Chondrocyte (in vitro differentiated cells): ENCODE measurements at places on chromosomes 6 and 20. TPM values are rescaled to one million over a fixed set of nuclear protein-coding genes. Genes with fewer than 3 reads are reported as not detected.

B3GALT4 gene
- 6.5 to 9.2 TPM (median 7.3 TPM) in 3 replicates for total RNA-seq

ADGRB3 gene
- 1.5 TPM in 1 of 3 replicates, not detected in the others for total RNA-seq

DEFB132 gene
- not detected in 3 replicates for total RNA-seq

ZNF391 gene
- total RNA-seq, result 4.1 to 5.0 TPM (median 4.5 TPM) in 3 replicates

PNLDC1 gene
- total RNA-seq, result not detected in 3 replicates

MCCD1 gene
- not detected in 3 replicates for total RNA-seq

MAK gene
- total RNA-seq, result not detected in 3 replicates

KPNA5 gene
- total RNA-seq, result 8.3 to 11.4 TPM (median 10.0 TPM) in 3 replicates

PROKR2 gene
- total RNA-seq, result not detected in 3 replicates

DNA sequence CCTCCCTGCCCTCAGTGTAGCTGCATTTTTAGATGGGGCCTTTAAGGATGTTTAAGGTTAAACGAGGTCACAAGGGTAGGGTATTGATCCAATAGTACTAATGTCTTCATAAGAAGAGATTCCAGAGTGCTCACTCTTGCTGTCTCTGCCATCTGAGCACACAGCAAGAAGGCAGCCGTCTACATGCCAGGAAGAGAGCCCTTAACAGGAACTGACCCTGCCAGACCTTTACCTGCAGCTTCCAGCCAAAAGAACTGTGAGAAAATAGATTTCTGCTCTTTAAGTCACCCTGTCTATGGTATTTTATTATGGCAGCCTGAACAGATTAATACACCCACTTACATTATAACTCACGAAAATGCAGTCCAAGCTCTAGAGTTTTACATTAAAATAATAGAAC is 685.3 kb upstream of the MARCKS start:
- DNase-seq, result no peak
- no peak overlapping the region for H3K4me3 ChIP-seq
- peaks cover 2% of the 10 kb centered on the region for H3K36me3 ChIP-seq
- H3K27me3 ChIP-seq, result no peaks in the 10 kb centered on the region
- H3K4me1 ChIP-seq, result peaks cover 20% of the 10 kb centered on the region

- H3K27me3 ChIP-seq, result peaks cover 1% of the 10 kb centered on the region
- DNase-seq, result no peak
- no peaks in the 10 kb centered on the region for H3K36me3 ChIP-seq
- H3K4me1 ChIP-seq, result no peaks in the 10 kb centered on the region
Measured at GRCh38 chr20:12482661-12483060, 526.1 kb upstream of the SPTLC3 start.

DNA sequence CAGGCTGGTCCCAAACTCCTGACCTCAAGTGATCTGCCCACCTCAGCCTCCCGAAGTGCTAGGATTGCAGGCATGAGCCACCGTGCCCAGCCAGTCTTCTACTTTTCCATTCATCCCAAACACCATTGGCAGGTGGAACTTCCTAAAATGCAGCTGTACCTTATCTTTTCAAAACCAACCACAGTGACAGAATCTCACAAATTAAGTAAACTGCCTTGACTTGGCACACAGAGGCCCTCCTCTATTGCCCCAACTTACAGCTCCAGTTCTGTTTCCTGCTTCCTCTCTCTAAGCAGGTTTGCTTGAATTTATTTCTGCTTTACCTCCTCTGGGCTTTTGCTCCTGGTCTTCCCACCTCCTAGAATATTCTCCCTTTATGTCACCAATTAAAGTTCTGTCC is 7.6 kb downstream of the MYB start:
- no peak overlapping the region for H3K27ac ChIP-seq
- no peaks in the 10 kb centered on the region for H3K36me3 ChIP-seq
- H3K27me3 ChIP-seq, result peaks cover 3% of the 10 kb centered on the region
- H3K4me1 ChIP-seq, result peaks cover 3% of the 10 kb centered on the region
- no peak overlapping the region for H3K4me3 ChIP-seq

DNA sequence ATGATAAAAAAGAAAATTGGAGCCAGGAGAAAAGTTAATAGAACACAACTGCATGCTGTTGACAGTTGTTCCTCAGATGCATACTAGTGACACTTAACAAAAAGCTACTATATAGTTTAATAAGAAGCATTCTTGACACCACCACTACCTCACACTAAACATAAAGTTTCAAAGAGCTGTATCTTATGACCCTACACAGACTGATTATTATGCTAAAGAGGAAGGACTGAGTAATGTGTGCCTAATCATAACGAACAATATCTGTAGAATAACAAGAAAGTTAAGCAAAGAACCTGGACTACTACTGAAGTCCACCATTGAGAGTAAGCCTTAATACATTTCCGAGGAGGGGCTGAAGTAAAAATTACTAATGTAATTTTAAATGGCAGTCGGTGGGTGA is 99.8 kb downstream of the IRAK1BP1 start:
- H3K4me1 ChIP-seq, result no peaks in the 10 kb centered on the region
- no peak for DNase-seq
- no peak overlapping the region for H3K4me3 ChIP-seq
- H3K27ac ChIP-seq, result no peak overlapping the region
- no peaks in the 10 kb centered on the region for H3K27me3 ChIP-seq
- H3K36me3 ChIP-seq, result peaks cover 18% of the 10 kb centered on the region

DNA sequence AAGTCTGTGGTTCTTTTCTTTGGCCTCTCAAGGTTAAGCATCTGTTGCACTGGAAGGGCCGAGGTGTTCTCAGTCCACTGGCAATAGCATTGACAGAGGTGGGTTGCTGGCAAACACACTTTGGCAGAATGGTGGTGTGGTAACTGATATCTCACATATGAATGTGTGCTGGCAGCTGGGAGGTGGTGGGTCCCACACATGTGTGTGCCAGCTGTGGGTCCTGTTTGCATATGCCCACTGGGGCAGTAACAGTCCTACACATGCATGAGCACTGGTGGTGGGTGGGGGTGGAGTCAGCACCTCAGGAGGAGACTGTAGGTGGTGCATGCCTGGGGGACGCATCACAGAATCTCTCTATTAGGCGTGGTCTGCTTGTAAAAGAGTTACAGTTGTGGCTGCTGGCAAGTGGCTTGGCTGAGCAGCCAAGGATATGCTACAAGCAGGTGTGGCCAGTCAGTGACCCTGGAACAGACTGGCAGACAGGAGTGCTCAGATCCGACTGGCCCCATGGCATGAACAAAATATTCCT is 934.3 kb downstream of the GRIK2 start:
- H3K27ac ChIP-seq, result no peak overlapping the region
- H3K27me3 ChIP-seq, result no peaks in the 10 kb centered on the region

DNA sequence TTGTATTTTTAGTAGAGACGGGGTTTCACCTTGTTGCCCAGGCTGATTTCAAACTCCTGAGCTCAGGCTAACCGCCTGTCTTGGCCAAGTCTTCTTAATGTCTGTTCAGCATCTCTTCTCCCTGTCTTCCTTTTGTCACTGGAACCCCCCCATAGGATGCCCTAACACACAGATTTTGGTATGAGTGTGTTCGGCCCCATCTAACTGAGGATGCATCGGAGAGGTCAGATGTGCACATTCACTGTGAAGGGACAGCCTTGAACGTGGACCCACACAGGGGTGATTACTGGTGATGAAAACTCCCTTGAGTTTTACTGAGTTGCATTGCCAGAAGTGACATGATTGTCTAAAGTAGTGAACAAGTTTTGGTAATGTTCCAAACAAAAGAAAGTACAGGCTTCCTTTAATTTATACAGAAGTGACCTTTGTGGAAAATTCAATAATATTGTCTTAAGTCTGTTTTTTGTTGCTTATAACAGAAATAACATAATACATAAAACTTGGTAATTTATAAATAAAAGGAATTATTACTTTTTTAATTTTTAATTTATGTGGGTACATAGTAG is 40.5 kb upstream of the NCOA3 start:
- H3K27me3 ChIP-seq, result no peaks in the 10 kb centered on the region
- H3K4me3 ChIP-seq, result no peak overlapping the region
- H3K36me3 ChIP-seq, result no peaks in the 10 kb centered on the region
- no peak for DNase-seq
- peaks cover 48% of the 10 kb centered on the region for H3K4me1 ChIP-seq

- no peak overlapping the region for H3K27ac ChIP-seq
- peaks cover 15% of the 10 kb centered on the region for H3K4me1 ChIP-seq
- no peak for DNase-seq
- H3K4me3 ChIP-seq, result no peak overlapping the region
- H3K36me3 ChIP-seq, result no peaks in the 10 kb centered on the region
Measured at GRCh38 chr6:21935561-21936028, 342.0 kb downstream of the SOX4 start.

GRCh38 chr6:128161839-128162238 is 261.0 kb upstream of the THEMIS start:
- DNase-seq, result no peak
- H3K27ac ChIP-seq, result no peak overlapping the region
- peaks cover 8% of the 10 kb centered on the region for H3K4me1 ChIP-seq

DNA sequence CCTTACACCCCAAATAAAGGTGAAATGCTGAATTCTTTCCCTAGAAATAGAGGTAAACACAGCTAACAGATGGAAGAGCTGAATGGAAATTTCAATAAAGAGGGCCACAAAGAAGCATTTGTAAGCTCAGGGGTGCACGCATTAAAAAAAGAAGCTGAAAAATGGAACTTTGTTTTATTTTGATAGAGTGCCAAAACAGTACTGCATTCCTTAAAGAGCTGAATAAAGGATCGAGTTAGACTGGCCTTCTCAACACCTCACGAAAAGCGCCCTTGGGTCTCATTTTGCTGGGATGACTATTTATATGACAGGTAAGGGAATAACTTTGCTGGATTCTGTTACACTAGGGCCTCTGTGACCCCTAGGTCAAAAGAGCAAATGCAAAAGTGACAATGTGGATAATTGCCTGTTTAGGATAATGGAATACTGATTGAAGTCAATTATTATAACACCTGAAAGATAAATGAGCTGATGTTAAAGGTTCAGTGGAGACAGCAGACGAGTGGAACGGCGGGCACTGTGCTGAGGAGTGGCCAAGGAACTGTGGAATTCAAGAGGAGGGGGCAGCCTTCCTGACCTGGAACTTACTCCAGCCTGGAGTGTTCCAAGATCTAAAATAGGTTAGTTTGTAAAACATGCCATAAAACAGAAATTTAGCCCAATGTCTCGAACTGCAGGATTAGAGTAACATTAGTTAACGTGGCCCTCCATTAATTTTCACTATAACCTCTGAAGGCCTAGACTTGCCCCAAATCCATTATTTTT is 168.4 kb downstream of the FOXC1 start:
- peaks cover 34% of the 10 kb centered on the region for H3K4me1 ChIP-seq
- no peaks in the 10 kb centered on the region for H3K36me3 ChIP-seq
- no peak overlapping the region for H3K4me3 ChIP-seq
- DNase-seq, result no peak
- H3K27me3 ChIP-seq, result no peaks in the 10 kb centered on the region
- peak overlapping the region; percentile 76 for H3K27ac ChIP-seq

DNA sequence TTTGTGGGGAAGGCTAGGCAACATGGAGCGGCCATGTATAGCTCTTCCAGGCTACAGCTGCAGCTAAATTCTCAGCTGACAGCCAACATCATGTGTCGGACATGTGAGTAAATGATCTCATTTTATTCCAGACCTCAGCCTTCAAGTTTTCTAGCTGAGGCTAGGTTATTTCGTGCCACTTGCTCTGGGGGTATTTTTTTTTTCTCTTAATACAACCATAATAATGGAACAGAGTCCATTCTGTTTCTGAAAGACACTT is 573.5 kb downstream of the CD109 start:
- no peak overlapping the region for H3K27ac ChIP-seq
- H3K4me1 ChIP-seq, result no peaks in the 10 kb centered on the region
- no peak for DNase-seq
- no peak overlapping the region for H3K4me3 ChIP-seq
- H3K27me3 ChIP-seq, result no peaks in the 10 kb centered on the region

GRCh38 chr6:165704045-165704748 is 41.2 kb upstream of the PDE10A start:
- H3K36me3 ChIP-seq, result no peaks in the 10 kb centered on the region
- H3K4me3 ChIP-seq, result peak overlapping the region; percentile 8
- peaks cover 53% of the 10 kb centered on the region for H3K4me1 ChIP-seq
- peaks cover 2% of the 10 kb centered on the region for H3K27me3 ChIP-seq
- DNase-seq, result no peak

- peaks cover 28% of the 10 kb centered on the region for H3K4me1 ChIP-seq
- H3K27me3 ChIP-seq, result peaks cover 2% of the 10 kb centered on the region
- no peak overlapping the region for H3K4me3 ChIP-seq
- peak overlapping the region; percentile 78 for H3K27ac ChIP-seq
- H3K36me3 ChIP-seq, result no peaks in the 10 kb centered on the region
Measured at GRCh38 chr20:24497851-24498250, 28.4 kb downstream of the SYNDIG1 start.

GRCh38 chr6:946546-946945 is 253.6 kb upstream of the EXOC2 start:
- H3K27me3 ChIP-seq, result peaks cover 4% of the 10 kb centered on the region
- H3K27ac ChIP-seq, result no peak overlapping the region
- DNase-seq, result no peak
- no peaks in the 10 kb centered on the region for H3K4me1 ChIP-seq

DNA sequence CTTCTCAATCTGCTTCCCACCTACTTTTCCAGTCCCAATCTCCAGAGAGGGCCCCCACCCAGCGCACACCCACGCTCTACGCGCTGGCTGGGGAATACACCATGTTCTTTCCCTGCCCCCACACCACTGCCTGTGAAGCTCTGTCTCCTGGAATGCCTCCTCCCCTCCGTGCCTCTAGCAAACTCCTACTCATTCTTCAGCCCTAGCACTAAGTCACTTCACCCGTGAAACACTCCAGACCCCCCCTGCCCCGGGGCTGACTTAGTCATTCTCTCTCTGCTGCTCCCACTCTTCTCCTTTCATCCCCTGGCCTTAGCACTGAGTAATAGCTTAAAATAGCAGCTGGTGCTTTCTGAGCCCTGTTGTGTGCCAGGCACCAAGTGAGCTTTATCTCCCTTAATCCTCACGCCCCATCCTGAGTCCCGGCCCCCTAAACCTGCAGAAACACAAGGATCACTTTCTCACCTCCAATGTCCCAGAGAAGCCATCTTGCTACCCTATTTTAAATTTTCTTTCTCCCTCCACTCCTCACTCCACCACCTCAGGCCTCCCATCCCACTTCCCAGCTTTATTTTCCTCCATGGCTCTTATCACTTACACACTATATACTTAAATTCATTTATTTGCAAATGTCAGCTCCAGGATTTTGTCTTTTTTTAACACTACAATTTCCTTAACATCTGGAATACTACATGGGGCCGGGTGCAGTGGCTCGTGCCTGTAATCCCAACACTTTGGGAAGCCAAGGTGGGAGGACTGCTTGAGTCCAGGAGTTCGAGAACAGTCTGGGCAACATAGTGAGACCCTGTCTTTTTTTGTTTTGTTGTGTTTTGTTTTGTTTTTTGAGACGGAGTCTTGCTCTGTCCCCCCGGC is 6.3 kb upstream of the PARD6B start:
- no peak overlapping the region for H3K4me3 ChIP-seq
- H3K36me3 ChIP-seq, result no peaks in the 10 kb centered on the region
- no peak overlapping the region for H3K27ac ChIP-seq
- H3K4me1 ChIP-seq, result peaks cover 13% of the 10 kb centered on the region
- no peak for DNase-seq
